ENCODE measurements at places on chromosomes 6 and 20. TPM values are rescaled to one million over a fixed set of nuclear protein-coding genes. Genes with fewer than 3 reads are reported as not detected.

Gene SMLR1
- not detected for total RNA-seq

Gene DZANK1
- total RNA-seq: 3.4 TPM

Gene LTB
- total RNA-seq: 417 TPM

Gene DEFB132
- total RNA-seq: not detected

Gene ABHD12
- 24.1 TPM for total RNA-seq

Gene GMPR
- 0.93 TPM for total RNA-seq

Gene KPNA5
- 11.0 TPM for total RNA-seq

Gene ARFGEF3
- total RNA-seq: not detected

Gene SLC32A1
- total RNA-seq: not detected

Gene ARMC2
- total RNA-seq: 6.4 TPM

Gene C20orf202
- total RNA-seq: not detected

Gene EYS
- not detected for total RNA-seq

Gene HCK
- total RNA-seq: 10.0 TPM

Gene MLIP
- total RNA-seq: not detected

Gene KIF25
- total RNA-seq: not detected

DNA sequence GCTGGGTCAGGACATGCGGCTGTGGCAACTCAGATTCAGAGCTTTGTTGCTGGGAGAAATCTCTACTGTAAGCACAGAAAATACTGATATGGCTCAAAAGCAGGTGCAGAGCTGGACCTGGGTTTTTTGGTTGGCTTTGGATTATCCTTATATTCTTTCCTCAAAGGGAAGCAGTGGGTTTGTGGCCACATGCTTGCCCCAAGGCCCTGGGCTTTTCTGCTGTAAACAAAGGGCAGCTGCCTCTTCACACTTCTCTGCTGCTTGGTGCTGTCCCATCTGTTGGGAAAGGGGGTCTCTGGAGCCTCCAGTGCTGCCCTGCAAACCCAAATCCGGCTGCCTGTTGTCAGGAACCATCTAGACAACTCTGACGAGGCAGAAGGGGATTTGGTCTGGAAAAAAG, 52.4 kb downstream of the ANKRD6 start:
- DNase-seq: no peak

DNA sequence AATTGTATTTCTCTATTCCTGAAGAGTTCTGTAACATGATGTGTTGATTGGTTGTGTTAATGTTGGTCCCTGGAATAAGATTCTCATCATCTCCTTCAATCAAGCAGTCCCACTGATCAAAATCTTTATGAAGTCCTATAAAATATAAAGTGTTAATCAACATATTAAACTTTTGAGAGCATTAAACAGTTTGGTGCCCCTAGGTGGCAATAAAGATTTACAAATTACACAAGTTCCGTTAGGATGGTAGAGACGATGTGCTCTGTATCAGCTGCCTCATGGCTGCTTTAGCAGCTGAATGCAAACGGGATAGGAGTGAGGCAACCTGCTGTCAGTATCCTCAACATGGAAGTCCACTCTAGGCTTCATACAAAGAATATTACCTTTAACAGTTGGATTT, 16.9 kb downstream of the TDRD6 start:
- no peak for DNase-seq

DNA sequence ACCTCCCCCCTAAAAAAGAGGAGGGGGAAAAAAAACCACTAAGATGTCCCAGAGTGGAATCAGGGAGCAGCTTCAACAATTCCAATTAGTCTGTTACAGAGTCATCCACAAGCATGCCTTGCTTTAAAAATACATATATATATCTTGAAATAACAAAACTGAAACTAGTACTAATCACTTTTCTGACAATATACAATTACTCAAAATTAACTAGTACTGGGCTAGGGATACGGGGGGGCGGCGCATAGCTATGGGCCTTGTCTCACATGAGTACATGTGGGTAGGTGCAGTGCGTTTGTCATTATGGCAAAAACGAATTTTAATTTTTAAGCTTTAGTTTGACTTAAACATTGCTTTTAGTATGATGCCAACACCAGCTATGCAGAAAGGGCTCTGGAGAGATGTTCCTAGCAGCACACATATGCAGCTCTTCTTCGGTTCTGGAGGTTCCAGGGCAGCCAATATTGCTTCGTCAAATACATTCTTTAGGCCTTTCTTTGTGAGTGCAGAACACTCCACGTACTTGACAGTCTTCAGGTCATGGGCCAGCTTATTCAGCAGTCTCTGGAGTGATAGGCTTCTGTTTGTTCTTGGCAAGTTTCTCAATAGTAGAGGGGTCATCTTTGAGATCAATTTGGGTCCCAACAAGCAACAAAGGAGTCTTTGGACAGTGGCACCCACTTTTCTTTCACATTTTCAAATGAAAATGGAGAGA, 38.8 kb downstream of the ITCH start:
- no peak for DNase-seq

- DNase-seq: no peak
Observed at GRCh38 chr6:21438237-21438985, 155.1 kb upstream of the SOX4 start.

DNA sequence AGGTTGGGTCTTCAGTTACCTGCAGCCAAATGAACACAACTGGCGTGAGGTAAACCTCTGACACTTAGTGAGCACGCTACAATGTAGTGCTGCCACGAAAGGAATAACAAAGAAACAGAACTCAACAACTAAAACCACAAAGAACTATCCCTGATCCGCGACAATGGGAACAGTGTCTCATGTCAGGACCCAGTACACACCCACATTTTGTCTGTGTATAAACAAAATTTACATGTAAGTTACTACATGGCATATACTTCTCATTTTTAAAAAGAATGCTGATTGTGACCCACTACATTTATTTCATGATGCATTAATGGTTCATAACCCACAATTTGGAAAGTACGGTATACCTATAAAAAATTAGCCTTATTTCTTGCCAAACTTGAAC, 14.1 kb downstream of the FKBP1A start:
- no peak for DNase-seq

- peak; percentile 27 for DNase-seq
Observed at GRCh38 chr20:45969712-45970634, 2.0 kb downstream of the ZNF335 start.

- DNase-seq: no peak
Observed at GRCh38 chr6:164477101-164477500, 832.3 kb downstream of the C6orf118 start.

DNA sequence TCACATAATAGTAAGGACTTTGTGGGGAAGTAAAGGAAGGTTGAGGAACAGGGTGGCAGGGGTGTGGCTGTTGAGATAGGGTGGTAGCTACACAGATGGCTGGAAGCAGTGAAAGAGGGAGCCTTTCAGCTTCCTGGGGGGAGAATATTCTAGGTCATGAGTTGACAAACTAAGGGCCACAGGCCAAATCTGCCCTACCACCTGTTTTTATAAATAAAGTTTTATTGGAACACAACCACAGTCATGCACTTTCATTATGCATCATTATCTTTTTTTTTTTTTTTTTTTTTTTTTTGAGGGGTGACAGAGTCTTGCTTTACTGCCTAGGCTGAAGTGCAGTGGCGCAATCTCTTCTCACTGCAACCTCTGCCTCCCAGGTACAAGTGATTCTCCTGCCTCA, 243.1 kb downstream of the NFATC2 start:
- DNase-seq: no peak

- DNase-seq: no peak
Observed at GRCh38 chr6:30725713-30726505, 5.8 kb downstream of the TUBB start.

- DNase-seq: no peak
Observed at GRCh38 chr20:10282979-10283456, 64.4 kb downstream of the SNAP25 start.

DNA sequence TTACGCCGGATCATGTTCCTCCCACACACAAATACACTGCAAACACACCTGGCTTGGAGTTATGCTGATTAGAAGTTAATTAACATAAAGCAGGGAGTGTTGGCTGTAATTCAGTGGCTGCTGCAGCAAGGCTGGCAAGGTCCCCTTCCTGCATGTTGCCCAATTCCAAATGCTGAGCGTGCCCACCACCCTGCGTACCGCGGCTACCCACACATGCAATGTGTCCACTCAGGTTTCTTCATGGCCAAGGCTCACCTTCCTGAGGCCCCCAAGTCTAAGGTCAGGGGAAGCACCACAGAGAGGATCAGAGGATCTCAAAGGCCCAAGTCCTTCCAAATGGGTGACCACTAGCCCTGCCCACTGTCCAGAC, 11.6 kb upstream of the PRND start:
- no peak for DNase-seq

DNA sequence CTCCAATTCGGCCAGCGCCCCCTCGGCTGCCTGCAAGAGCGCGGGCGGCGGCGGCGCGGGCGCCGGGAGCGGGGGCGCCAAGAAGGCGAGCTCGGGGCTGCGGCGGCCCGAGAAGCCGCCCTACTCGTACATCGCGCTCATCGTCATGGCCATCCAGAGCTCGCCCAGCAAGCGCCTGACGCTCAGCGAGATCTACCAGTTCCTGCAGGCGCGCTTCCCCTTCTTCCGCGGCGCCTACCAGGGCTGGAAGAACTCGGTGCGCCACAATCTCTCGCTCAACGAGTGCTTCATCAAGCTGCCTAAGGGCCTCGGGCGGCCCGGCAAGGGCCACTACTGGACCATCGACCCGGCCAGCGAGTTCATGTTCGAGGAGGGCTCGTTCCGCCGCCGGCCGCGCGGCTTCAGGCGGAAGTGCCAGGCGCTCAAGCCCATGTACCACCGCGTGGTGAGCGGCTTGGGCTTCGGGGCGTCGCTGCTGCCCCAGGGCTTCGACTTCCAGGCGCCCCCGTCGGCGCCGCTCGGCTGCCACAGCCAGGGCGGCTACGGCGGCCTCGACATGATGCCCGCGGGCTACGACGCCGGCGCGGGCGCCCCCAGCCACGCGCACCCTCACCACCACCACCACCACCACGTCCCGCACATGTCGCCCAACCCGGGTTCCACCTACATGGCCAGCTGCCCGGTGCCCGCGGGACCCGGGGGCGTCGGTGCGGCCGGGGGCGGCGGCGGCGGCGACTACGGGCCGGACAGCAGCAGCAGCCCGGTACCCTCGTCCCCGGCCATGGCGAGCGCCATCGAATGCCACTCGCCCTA, 963 bp downstream of the FOXF2 start:
- peak; percentile 24 for DNase-seq

GRCh38 chr6:31210741-31211532, 40.5 kb upstream of the POU5F1 start:
- no peak for DNase-seq

DNA sequence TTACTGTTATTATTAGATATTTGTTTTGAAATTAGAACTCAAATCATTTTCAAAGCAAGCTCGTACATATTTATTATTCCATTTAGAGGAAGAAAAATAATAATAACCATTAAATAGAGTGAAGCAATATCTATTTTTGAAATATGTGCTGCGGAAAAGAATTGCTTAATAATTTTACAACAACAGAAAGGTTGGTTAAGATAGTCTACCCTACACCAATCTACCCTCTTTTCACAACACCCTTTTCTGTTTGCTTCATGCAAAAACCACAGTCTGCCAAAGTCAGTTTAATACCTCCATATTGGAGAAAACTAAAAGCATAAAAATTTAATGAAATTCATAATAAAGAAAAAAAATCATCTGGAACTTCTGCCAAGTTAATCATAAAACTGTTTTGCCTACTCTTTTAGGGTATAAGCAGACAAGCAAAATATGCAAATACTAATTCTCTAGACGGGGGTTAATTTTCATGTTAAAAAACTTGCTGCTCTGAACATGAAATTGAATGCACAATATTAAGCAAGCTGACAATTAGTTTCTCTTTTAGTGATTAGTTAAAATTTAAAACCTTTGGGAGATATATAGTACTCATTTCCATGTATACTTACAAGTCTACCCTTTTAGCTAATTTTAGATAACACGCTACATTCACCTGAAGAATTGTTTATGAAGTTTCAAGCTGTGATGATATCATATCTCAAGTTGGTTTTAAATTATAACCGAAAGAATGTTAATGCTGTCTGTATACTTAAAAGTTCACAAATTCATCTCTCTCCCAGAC, 100.2 kb downstream of the AHI1 start:
- no peak for DNase-seq

DNA sequence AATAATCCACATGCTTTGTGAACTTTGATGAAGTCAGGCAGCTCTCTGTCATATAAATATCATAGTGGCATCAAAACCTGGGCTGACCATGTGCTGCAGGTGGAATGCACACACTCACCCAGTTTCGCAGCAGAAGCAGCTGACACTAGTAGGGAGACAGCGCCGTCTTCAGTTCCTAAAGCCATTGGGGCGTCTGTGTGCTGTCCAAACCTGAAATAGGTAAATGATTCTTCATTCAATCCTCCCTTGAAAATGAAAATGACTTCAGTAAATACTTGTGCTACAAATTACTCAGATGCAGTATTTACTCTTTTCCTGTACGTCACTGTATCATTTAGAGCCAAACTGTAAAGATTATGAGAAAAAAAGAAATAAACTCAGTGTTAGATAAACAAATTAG, 127.5 kb downstream of the EYA4 start:
- no peak for DNase-seq

GRCh38 chr20:41072915-41073314, 44.3 kb downstream of the TOP1 start:
- DNase-seq: no peak

- DNase-seq: no peak
Observed at GRCh38 chr6:29216528-29216927, 45.8 kb downstream of the OR2J2 start.

DNA sequence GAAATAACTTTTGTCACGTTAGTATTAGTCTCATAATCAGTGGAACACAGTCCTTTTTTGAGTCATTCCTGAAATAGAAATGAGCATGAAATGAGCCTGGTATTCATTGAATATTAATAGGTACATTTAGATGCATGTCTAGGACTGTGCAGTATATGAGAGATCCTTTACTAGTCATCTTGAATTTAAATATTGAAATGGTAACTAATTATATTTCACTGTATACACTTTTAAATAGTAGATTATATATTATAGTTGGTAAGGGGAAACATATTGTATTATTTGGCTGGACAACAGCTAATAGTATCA, 59.4 kb downstream of the RSPO3 start:
- DNase-seq: no peak

- no peak for DNase-seq
Observed at GRCh38 chr6:3383525-3383924, 73.3 kb downstream of the SLC22A23 start.

GRCh38 chr6:15350386-15351083, 104.7 kb downstream of the JARID2 start:
- no peak for DNase-seq

DNA sequence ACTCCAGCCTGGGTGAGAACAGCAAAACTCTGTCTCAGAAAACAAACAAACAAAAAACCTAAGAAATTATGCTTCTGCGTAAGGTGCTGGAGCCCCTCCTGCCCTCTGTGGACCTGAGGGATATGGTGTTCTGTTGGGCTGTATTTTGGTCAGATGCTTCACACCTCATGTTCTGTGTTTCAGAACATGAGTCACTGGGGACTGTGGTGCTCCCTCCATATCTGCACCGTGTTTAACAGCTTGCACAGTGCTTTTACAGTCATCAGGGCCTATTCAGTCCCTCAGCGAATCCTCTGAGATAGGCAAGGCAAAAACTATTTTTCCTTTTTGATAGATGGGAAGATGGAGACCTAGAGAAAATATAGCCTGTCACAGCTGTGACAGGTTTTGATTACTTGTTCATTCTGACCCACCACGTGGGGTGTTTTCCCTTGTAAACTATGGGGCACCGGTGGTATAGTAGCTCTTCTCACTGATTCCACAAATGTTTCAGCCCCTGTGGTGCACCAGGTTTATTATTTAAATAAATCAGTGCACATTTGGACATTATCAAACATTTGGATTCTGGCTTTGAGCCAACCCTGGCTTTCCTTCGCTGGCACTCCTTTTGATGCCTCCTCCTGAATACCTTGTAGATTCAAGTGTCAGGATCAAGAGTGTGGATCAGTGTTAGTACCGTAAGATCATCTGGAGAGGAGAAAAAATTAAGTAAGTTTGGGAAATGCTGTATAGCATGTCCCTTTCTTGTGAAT, 9.6 kb downstream of the TTPAL start:
- DNase-seq: no peak
